Naive B cell (primary cell): ENCODE measurements at places on chromosomes 5 and 9. TPM values are rescaled to one million over a fixed set of nuclear protein-coding genes. Genes with fewer than 3 reads are reported as not detected.

- H3K4me1 ChIP-seq, result peaks cover 19% of the 10 kb centered on the region
- H3K27ac ChIP-seq, result no peak within 1 kb of the TSS
- H3K4me3 ChIP-seq, result peak within 1 kb of the TSS; percentile 53
- no peak for DNase-seq
- no peaks in the 10 kb centered on the region for H3K36me3 ChIP-seq
These were observed at the start of gene ANKDD1B for GRCh38 chr5:75611311-75612225. ANKDD1B (plus strand) TSS chr5:75611453; CDS start chr5:75611635, 182 bp downstream.

The IL3 gene
- not detected for polyA plus RNA-seq

DNA sequence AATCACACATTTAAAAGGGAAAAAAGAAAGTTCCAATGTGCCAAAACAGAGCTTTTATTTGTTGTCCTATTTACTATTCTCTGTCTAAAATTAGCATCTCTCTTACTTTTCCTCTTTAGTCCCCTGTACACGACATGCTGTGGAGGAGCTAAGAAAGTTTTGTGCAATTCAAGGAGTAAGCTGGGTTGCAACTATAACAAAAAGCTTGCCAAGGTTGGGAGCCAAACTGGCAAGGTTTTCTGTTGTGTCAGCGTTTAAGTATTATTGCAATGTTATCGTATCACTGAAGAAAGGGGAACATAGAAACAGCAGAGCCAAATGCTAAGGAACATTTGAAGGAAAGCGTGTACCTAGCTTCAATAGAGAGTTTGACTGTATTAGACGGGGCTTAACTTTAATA lies 680.8 kb downstream of the CETN3 start:
- no peaks in the 10 kb centered on the region for H3K27me3 ChIP-seq
- H3K27ac ChIP-seq, result peak overlapping the region; percentile 94
- H3K4me3 ChIP-seq, result peak overlapping the region; percentile 8
- peaks cover 23% of the 10 kb centered on the region for H3K4me1 ChIP-seq
- DNase-seq, result no peak

- H3K27me3 ChIP-seq, result no peaks in the 10 kb centered on the region
- no peak overlapping the region for H3K27ac ChIP-seq
- DNase-seq, result no peak
- H3K36me3 ChIP-seq, result no peaks in the 10 kb centered on the region
- H3K4me3 ChIP-seq, result no peak overlapping the region
These were observed 47.3 kb downstream of the CD180 start for GRCh38 chr5:67149057-67149950.

The PARP8 gene
- 10.1 TPM for polyA plus RNA-seq

The CER1 gene
- not detected for polyA plus RNA-seq

DNA sequence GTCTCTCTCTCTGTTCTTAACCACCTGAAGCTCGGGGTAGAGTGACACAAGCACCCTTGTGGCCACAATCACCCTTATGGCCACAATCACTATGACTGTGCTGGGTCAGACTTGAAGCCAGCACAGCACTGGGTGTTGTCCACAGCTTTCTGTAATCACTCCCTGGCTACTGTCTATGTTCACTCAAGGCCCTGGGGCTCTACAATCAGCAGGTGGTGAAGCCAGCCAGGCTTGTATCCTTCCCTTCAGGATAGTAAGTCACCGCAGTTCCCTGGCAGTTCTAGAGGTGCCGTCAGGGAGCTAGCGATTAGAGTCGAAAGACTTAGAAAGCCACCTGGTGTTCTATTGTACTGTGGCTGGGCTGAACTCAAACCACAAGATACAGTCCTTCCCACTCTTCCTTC lies 44.2 kb downstream of the GDA start:
- no peaks in the 10 kb centered on the region for H3K36me3 ChIP-seq
- H3K4me1 ChIP-seq, result peaks cover 12% of the 10 kb centered on the region
- H3K27me3 ChIP-seq, result peaks cover 5% of the 10 kb centered on the region
- H3K27ac ChIP-seq, result no peak overlapping the region

DNA sequence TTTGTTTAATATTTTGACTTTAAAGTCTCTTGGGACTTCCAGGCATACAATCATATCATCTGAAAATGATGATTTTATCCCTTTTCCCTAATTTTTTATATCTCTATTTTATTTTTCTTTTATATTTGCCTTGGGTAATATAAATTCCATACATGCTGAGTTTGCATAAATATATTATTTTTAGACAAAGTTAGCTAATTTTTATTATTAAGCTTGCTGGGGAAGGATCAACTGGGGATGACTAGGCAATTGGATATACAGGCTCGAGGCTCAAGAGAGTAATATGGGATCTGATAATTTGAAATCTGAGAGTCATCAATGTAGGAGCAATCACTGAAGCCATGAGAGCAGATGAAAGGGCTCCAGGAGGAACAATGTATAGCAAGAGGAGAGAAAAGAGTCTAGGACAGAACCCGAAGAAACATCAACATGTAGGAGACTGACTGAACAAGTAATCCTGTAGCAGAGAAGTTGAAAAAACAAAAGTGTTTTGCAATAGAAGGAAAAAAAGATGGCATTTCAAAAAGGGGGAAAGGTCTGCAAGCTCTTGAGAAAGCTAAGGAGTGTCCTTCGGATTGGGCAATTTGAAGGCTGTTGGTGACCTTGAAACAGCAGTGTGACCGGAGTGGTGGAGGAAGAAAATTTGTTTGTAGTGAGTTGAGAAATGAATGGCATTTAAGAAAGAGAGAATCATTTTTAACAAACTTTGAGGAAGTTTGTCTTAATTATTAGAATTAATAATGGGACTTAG lies 17.0 kb upstream of the RHOBTB3 start:
- no peaks in the 10 kb centered on the region for H3K36me3 ChIP-seq
- no peak overlapping the region for H3K27ac ChIP-seq
- no peak for DNase-seq
- H3K4me3 ChIP-seq, result no peak overlapping the region

GRCh38 chr9:77987081-77987656 lies 44.4 kb downstream of the GNAQ start:
- peaks cover 4% of the 10 kb centered on the region for H3K4me1 ChIP-seq
- H3K27ac ChIP-seq, result no peak overlapping the region
- H3K36me3 ChIP-seq, result no peaks in the 10 kb centered on the region
- H3K27me3 ChIP-seq, result peaks cover 6% of the 10 kb centered on the region
- no peak overlapping the region for H3K4me3 ChIP-seq

- no peak overlapping the region for H3K27ac ChIP-seq
- DNase-seq, result no peak
These were observed 8.4 kb upstream of the FAM81B start for GRCh38 chr5:95382801-95383200.

The GABBR2 gene
- not detected for polyA plus RNA-seq

The S1PR3 gene
- not detected for polyA plus RNA-seq

DNA sequence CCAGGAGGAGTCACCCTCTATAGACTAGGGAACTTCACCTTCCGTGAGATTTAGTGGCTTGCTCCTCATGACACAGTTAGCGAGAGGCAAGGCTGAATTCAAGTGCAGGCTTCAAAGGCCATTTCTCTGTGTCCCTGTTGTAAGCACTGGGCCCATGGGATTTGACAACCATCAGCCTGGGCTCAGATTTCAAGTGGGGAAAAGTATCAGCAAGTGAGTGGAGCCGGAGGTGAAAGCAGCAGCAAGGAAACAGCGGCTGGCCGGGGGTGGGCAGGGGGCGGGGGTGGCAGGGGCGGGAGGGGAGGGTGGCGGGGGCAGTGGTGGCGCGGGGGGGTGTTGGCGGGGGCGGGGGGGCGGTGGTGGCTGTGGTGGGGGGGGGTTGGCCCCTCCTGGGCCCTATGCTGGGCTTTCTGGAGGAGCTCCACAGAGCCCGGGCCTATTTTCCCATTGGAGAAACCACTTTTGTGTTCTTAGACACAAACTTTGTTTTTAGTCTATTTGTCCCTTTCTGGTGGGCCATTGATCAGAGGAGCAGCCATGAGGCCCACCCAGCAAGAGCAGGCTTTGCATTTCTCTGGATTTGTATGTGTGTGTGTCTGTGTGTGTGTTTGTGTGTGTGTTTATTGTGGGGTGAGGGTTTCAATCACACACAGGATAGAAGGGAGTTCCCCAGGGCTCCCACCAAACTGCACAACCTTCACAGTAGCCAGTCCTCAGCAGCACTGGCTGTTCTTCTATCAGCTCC lies 165.4 kb upstream of the RAI14 start:
- peaks cover 4% of the 10 kb centered on the region for H3K4me1 ChIP-seq
- no peak overlapping the region for H3K27ac ChIP-seq
- H3K36me3 ChIP-seq, result no peaks in the 10 kb centered on the region
- peaks cover 18% of the 10 kb centered on the region for H3K27me3 ChIP-seq
- H3K4me3 ChIP-seq, result no peak overlapping the region

- H3K36me3 ChIP-seq, result no peaks in the 10 kb centered on the region
- peaks cover 15% of the 10 kb centered on the region for H3K27me3 ChIP-seq
- peaks cover 13% of the 10 kb centered on the region for H3K4me1 ChIP-seq
These were observed 243.1 kb downstream of the AUH start for GRCh38 chr9:91118704-91119025.

The FOXD4L4 gene
- not detected for polyA plus RNA-seq

DNA sequence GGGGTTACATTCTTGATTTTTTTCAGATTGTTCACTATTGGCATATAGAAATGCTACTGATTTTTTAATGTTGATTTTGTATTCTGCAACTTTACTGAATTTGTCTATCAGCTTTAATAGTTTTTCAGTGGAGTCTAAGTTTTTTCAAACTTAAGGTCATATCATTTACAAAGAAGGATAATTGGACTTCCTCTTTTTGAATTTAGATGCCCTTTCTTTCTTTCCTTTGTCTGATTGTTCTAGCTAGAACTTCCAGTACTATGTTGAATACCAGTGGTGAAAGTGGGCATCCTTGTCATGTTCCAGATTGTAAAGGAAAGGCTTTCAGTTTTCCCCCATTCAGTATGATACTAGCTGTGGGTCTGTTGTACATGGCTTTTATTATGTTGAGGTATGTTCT lies 49.3 kb downstream of the SREK1 start:
- DNase-seq, result no peak
- H3K36me3 ChIP-seq, result peaks cover 8% of the 10 kb centered on the region
- no peak overlapping the region for H3K27ac ChIP-seq
- no peaks in the 10 kb centered on the region for H3K27me3 ChIP-seq

DNA sequence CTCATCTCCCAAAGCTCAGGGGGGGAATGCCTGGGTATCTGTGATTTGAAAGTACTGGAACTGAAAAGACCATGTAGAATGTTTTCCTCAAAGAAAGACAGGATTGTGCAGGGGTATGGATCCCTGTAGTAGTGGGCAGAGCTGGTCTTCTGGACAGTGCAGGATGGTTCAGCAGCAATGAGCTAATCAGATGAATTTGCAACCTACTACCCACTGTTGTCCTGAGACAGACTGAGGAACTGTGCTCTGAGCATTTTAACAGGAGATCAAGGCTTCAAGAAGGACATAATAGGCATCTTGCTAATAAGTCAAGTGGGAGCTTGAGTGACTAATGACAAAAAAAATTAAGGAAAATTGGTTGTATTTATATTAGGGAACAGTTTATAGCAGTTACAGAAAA lies 61.7 kb downstream of the FYB1 start:
- H3K36me3 ChIP-seq, result no peaks in the 10 kb centered on the region
- H3K4me1 ChIP-seq, result peaks cover 4% of the 10 kb centered on the region
- no peak overlapping the region for H3K4me3 ChIP-seq
- DNase-seq, result no peak
- no peak overlapping the region for H3K27ac ChIP-seq

The PCDHA1 gene
- polyA plus RNA-seq, result not detected

DNA sequence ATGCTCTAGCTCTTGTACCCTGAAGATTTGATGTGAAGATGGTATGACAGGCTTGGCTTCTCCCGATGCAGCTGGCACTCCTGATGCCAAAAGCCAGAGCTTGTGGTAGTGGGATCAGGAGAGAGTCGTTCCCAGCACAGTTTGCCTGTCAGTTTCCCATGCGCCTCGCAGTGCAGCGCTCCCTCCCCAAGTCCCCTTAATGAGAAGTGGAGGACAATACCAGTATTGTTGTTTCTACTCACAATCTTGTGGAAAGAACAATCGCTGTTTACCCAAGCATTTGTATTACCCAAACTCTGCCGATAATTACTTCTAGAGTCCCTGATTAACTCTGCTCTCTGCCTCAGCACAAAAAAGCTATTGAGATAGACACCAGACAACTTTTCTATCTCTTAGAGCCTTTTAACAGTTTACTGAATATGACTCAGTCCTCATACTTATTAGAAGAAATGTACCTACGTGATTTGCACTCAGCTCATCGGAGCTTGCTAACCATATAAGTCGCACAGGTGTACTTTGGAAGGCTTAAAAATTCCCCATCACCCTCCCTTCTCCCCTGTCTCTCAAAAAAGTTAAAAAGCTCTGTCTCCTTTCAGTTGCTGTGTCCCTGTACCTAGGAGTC lies 283.2 kb upstream of the TMEM161B start:
- no peaks in the 10 kb centered on the region for H3K4me1 ChIP-seq
- H3K27ac ChIP-seq, result no peak overlapping the region
- H3K36me3 ChIP-seq, result no peaks in the 10 kb centered on the region
- DNase-seq, result no peak

- H3K36me3 ChIP-seq, result no peaks in the 10 kb centered on the region
- H3K4me1 ChIP-seq, result peaks cover 13% of the 10 kb centered on the region
- H3K4me3 ChIP-seq, result no peak overlapping the region
- H3K27ac ChIP-seq, result no peak overlapping the region
- no peak for DNase-seq
These were observed 3.4 kb downstream of the CARD9 start for GRCh38 chr9:136370037-136370436.

GRCh38 chr5:6545770-6546690 lies 86.8 kb downstream of the NSUN2 start:
- DNase-seq, result no peak
- H3K4me1 ChIP-seq, result no peaks in the 10 kb centered on the region
- H3K36me3 ChIP-seq, result no peaks in the 10 kb centered on the region
- H3K4me3 ChIP-seq, result no peak overlapping the region
- no peak overlapping the region for H3K27ac ChIP-seq

GRCh38 chr5:89457411-89458331 lies 574.7 kb upstream of the MEF2C start:
- H3K27me3 ChIP-seq, result no peaks in the 10 kb centered on the region
- H3K27ac ChIP-seq, result peak overlapping the region; percentile 96
- DNase-seq, result no peak
- peak overlapping the region; percentile 44 for H3K4me3 ChIP-seq
- H3K4me1 ChIP-seq, result peaks cover 43% of the 10 kb centered on the region

GRCh38 chr9:3262826-3263529 lies 262.8 kb downstream of the RFX3 start:
- DNase-seq, result no peak
- H3K4me1 ChIP-seq, result no peaks in the 10 kb centered on the region
- no peak overlapping the region for H3K27ac ChIP-seq
- peaks cover 28% of the 10 kb centered on the region for H3K36me3 ChIP-seq
- no peak overlapping the region for H3K4me3 ChIP-seq
- no peaks in the 10 kb centered on the region for H3K27me3 ChIP-seq

GRCh38 chr5:82586661-82587310 lies 308.6 kb upstream of the RPS23 start:
- DNase-seq, result no peak
- H3K4me1 ChIP-seq, result no peaks in the 10 kb centered on the region
- H3K36me3 ChIP-seq, result peaks cover 10% of the 10 kb centered on the region
- peaks cover 2% of the 10 kb centered on the region for H3K27me3 ChIP-seq
- H3K27ac ChIP-seq, result no peak overlapping the region
- H3K4me3 ChIP-seq, result no peak overlapping the region

- H3K27ac ChIP-seq, result no peak overlapping the region
- H3K4me3 ChIP-seq, result no peak overlapping the region
- H3K27me3 ChIP-seq, result no peaks in the 10 kb centered on the region
- H3K36me3 ChIP-seq, result no peaks in the 10 kb centered on the region
These were observed 495.2 kb downstream of the AGTPBP1 start for GRCh38 chr9:85246541-85246940.

- DNase-seq, result no peak
- no peak overlapping the region for H3K27ac ChIP-seq
- H3K36me3 ChIP-seq, result no peaks in the 10 kb centered on the region
These were observed 138.0 kb upstream of the EFNA5 start for GRCh38 chr5:107808671-107809137.
